Spinal cord (tissue), 10 donors: ENCODE measurements at places on chromosomes 7 and 10. TPM values are rescaled to one million over a fixed set of nuclear protein-coding genes. Genes with fewer than 3 reads are reported as not detected.

DNA sequence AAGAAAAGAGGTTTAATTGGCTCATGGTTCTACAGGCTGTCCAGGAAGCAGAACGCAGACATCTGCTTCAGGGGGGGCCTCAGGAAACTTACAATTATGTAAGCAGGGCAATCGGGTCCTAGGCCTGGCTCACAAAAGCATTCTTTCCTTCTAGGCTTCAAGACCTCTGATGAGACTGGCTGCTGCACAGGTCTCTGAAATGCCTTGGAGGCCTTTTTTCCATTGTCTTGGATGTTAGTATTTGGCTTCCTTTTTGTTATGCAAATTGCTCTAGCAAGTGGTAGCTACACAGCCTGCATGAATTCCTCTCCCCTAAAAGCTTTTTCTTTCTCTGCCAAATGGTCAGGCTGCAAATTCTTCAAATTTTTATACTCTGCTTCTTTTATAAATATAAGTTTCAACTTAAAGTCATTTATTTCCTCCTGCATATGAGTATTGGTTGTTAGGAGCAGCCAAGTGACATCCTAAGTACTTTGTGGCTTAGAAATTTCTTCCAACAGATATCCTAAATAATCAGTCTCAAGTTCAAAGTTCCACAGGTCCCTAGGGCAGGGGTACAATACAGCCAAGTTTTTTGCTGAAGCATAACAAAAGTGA, 83.1 kb upstream of the SEMA3A start:
- H3K4me3 ChIP-seq: no peak overlapping the region
- H3K4me1 ChIP-seq: no peaks in the 10 kb centered on the region
- H3K27me3 ChIP-seq: no peaks in the 10 kb centered on the region
- H3K27ac ChIP-seq: no peak overlapping the region
- no peak for DNase-seq

DNA sequence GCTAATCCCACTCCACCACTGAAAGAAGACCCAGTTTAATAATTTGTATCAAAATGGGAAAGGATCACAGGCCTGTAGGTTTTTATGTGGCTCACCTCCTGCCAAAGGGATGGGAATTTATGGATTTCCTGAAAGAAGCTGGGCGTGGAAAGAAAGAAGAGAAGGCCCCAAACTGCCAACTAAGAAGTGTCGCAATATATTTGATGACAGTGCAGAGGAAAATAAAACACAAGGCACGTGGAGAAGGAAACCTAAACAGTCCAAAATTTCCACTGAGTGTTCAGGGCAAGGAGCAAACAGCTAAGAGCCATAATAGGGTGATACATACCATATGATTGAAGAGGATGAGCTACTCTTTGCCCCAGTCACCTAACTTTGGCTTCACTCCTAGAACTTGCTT, 667.2 kb downstream of the GATA3 start:
- H3K4me1 ChIP-seq: no peaks in the 10 kb centered on the region
- no peak overlapping the region for H3K4me3 ChIP-seq
- H3K27ac ChIP-seq: no peak overlapping the region
- no peaks in the 10 kb centered on the region for H3K27me3 ChIP-seq
- H3K36me3 ChIP-seq: no peaks in the 10 kb centered on the region

- no peak overlapping the region for H3K4me3 ChIP-seq
- H3K27ac ChIP-seq: no peak overlapping the region
- H3K27me3 ChIP-seq: no peaks in the 10 kb centered on the region
- no peaks in the 10 kb centered on the region for H3K36me3 ChIP-seq
- DNase-seq: no peak
- peaks cover 6% of the 10 kb centered on the region for H3K4me1 ChIP-seq
Measured at GRCh38 chr10:122295451-122295809, 24.3 kb downstream of the BTBD16 start.

The ZNF786 gene
- total RNA-seq: 9.6 TPM

The ATG9B gene
- total RNA-seq: 3.6 TPM

- no peaks in the 10 kb centered on the region for H3K36me3 ChIP-seq
- DNase-seq: no peak
- no peak overlapping the region for H3K4me3 ChIP-seq
- H3K27ac ChIP-seq: no peak overlapping the region
- no peaks in the 10 kb centered on the region for H3K27me3 ChIP-seq
Measured at GRCh38 chr10:103535595-103535994, 42.1 kb downstream of the NEURL1 start.

The PDSS1 gene
- 10.1 TPM for total RNA-seq

GRCh38 chr7:22601812-22602565, 102.0 kb upstream of the STEAP1B start:
- H3K27ac ChIP-seq: no peak overlapping the region
- DNase-seq: no peak
- H3K4me1 ChIP-seq: no peaks in the 10 kb centered on the region

The NPTX2 gene
- total RNA-seq: 26.3 TPM

DNA sequence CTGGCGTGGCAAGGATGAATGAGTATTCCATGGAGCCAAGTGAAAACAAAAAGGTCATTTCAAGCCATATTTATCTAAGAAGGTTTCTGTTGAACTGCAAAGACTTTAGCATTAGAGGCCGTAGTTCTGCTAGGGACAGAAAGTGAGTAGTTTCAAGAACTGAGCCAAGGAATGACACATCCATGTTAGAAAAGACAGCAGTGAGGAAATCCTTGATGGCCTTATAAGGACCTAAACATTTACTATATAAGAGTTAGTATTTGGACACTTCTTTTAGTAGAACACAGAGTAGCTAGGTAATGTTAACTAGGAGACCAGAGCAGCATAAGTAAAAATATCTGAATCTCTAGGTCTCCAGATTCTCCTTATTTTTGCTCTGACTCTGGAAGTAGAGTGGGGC, 329.8 kb upstream of the SEMA3D start:
- no peak overlapping the region for H3K27ac ChIP-seq
- no peaks in the 10 kb centered on the region for H3K27me3 ChIP-seq
- no peak for DNase-seq
- no peaks in the 10 kb centered on the region for H3K4me1 ChIP-seq
- no peaks in the 10 kb centered on the region for H3K36me3 ChIP-seq
- no peak overlapping the region for H3K4me3 ChIP-seq

The KIAA1217 gene
- total RNA-seq: 26.7 TPM

- no peak for DNase-seq
- no peak overlapping the region for H3K27ac ChIP-seq
- H3K4me1 ChIP-seq: peaks cover 19% of the 10 kb centered on the region
- H3K4me3 ChIP-seq: no peak overlapping the region
- peaks cover 4% of the 10 kb centered on the region for H3K27me3 ChIP-seq
Measured at GRCh38 chr10:132458586-132459300, 61.7 kb downstream of the PWWP2B start.

GRCh38 chr7:72446591-72447462, 34.7 kb upstream of the CALN1 start:
- H3K27me3 ChIP-seq: peaks cover 6% of the 10 kb centered on the region
- DNase-seq: peak; percentile 38
- no peaks in the 10 kb centered on the region for H3K36me3 ChIP-seq
- peaks cover 10% of the 10 kb centered on the region for H3K4me1 ChIP-seq

GRCh38 chr10:110305767-110306451, 1.2 kb upstream of the SMNDC1 start:
- no peak overlapping the region for H3K27ac ChIP-seq
- peak; percentile 28 for DNase-seq
- H3K4me3 ChIP-seq: no peak overlapping the region
- H3K4me1 ChIP-seq: peaks cover 5% of the 10 kb centered on the region

DNA sequence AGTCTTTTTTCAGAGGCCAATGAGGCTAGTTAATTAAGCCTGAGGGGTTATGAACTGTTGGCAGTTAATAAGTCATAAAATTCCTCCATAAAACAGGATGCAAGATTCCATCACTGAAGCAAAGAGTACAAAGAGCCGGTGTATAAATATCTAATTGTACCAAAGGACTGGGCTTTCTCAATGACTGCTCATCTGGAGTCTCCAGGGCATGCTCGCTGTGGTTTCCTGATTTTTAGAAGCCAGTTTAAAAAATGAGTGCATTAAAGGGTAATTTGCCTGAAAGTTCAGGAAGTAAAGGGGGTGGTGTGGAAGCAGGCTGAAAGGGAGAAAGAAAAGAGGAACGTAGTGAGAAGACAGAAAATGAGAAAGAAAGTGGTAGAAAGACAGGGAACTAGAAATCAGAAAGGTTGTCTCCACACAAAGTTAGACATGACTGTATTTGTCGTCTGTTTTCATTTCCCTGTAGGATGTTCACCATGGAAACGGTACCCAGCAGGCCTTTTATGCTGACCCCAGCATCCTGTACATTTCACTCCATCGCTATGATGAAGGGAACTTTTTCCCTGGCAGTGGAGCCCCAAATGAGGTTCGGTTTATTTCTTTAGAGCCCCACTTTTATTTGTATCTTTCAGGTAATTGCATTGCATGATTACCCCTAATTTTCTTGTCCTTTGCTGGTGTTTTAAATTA, 282.3 kb downstream of the TWIST1 start:
- no peaks in the 10 kb centered on the region for H3K36me3 ChIP-seq
- H3K4me3 ChIP-seq: no peak overlapping the region
- no peaks in the 10 kb centered on the region for H3K4me1 ChIP-seq
- H3K27me3 ChIP-seq: no peaks in the 10 kb centered on the region
- H3K27ac ChIP-seq: peak overlapping the region; percentile 5

The AIFM2 gene
- total RNA-seq: 4.2 TPM

- no peaks in the 10 kb centered on the region for H3K27me3 ChIP-seq
- peaks cover 13% of the 10 kb centered on the region for H3K36me3 ChIP-seq
- peaks cover 6% of the 10 kb centered on the region for H3K4me1 ChIP-seq
- no peak overlapping the region for H3K4me3 ChIP-seq
- no peak for DNase-seq
Measured at GRCh38 chr10:98399784-98400183, 15.2 kb downstream of the PYROXD2 start.

- DNase-seq: no peak
- H3K4me3 ChIP-seq: no peak overlapping the region
- H3K27ac ChIP-seq: no peak overlapping the region
- no peaks in the 10 kb centered on the region for H3K36me3 ChIP-seq
Measured at GRCh38 chr10:100579261-100580090, 43.7 kb downstream of the HIF1AN start.

The IFIT1B gene
- total RNA-seq: 1.4 TPM

GRCh38 chr10:11454160-11454559, 157.3 kb downstream of the USP6NL start:
- H3K27me3 ChIP-seq: no peaks in the 10 kb centered on the region
- H3K4me3 ChIP-seq: no peak overlapping the region
- no peak overlapping the region for H3K27ac ChIP-seq

The TMED4 gene
- 125 TPM for total RNA-seq

The CYP26C1 gene
- total RNA-seq: 0.11 TPM

- no peaks in the 10 kb centered on the region for H3K27me3 ChIP-seq
- no peaks in the 10 kb centered on the region for H3K36me3 ChIP-seq
- no peak overlapping the region for H3K27ac ChIP-seq
- no peaks in the 10 kb centered on the region for H3K4me1 ChIP-seq
Measured at GRCh38 chr10:127302343-127302742, 106.0 kb upstream of the INSYN2A start.

DNA sequence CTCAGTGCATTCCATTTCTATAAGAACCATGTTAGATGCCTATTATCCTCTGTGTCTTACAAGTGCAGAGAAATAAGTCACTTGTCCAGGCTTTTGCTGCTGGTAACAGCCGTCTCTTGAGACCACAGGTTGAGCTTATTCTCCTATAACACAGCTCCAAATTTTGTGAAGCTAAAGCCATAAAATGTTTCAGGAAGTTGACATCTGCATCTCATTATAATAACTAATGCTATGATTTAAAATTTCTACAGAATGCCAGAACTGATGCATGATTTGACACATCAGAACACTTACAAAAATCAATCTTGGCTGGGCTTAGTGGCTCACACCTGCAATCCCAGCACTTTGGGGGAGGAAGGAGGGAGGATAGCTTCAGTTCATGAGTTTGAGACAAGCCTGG, 986.9 kb downstream of the TYW1 start:
- DNase-seq: no peak
- H3K27ac ChIP-seq: no peak overlapping the region
- no peaks in the 10 kb centered on the region for H3K36me3 ChIP-seq

The ATP5F1C gene
- total RNA-seq: 313 TPM

The TRIM73 gene
- total RNA-seq: 3.2 TPM

DNA sequence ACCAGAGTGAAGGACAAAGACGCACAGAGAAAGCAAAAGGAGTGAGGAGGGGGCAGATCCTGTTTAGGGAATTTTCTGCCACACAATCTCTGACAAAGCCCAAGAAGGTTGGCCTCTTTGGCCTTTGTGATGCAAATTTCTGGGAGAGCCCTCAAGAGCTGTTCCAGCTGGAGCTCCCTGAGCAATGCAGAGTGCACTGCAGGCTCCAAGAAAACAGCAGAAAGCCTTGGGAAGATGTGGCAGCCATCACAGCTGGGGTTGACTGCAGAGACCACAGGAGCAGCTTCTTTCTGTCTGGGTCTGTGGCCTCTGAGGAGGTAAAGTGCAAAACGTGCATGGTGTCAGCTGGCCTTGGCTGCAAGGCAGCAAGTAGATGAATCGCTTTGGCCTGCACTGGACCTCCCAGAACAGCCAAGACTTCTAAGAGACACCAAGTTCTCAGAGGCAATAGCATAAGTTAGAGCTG, 200.2 kb downstream of the ELMO1 start:
- no peak overlapping the region for H3K4me3 ChIP-seq
- no peak overlapping the region for H3K27ac ChIP-seq
- H3K27me3 ChIP-seq: no peaks in the 10 kb centered on the region
- H3K4me1 ChIP-seq: peaks cover 4% of the 10 kb centered on the region
